Small intestine (tissue), 16 donors: ENCODE measurements at places on chromosomes 7 and 10. TPM values are rescaled to one million over a fixed set of nuclear protein-coding genes. Genes with fewer than 3 reads are reported as not detected.
A peak's percentile ranks its signal among the peaks of the same experiment; 100 is the strongest.

The ST8SIA6 gene
- polyA plus RNA-seq, result 0.15 TPM

The RBP3 gene
- polyA plus RNA-seq, result not detected

The RAPGEF5 gene
- 8.7 TPM for polyA plus RNA-seq

The SYCE1 gene
- polyA plus RNA-seq, result 0.24 TPM

The NUPR2 gene
- 2.1 TPM for polyA plus RNA-seq

The LRRC18 gene
- polyA plus RNA-seq, result 0.03 TPM

The LAMB4 gene
- polyA plus RNA-seq, result 3.5 TPM

The OR2A1 gene
- 0.46 TPM for polyA plus RNA-seq

The EXOC6 gene
- polyA plus RNA-seq, result 17.5 TPM

The PTPRN2 gene
- polyA plus RNA-seq, result 11.7 TPM

The PAPOLB gene
- polyA plus RNA-seq, result not detected

The MDH2 gene
- polyA plus RNA-seq, result 169 TPM

The SPAM1 gene
- polyA plus RNA-seq, result 0.45 TPM

The C10orf105 gene
- 0.06 TPM for polyA plus RNA-seq

The ZNF680 gene
- 1.8 TPM for polyA plus RNA-seq

The AUTS2 gene
- polyA plus RNA-seq, result 18.4 TPM

GRCh38 chr10:28942012-28942411, 264.7 kb downstream of the BAMBI start:
- no peaks in the 10 kb centered on the region for H3K36me3 ChIP-seq
- no peak overlapping the region for H3K27ac ChIP-seq
- DNase-seq, result no peak
- no peaks in the 10 kb centered on the region for H3K27me3 ChIP-seq
- no peak overlapping the region for H3K4me3 ChIP-seq

GRCh38 chr7:85823396-85824080, 636.7 kb upstream of the SEMA3D start:
- no peaks in the 10 kb centered on the region for H3K36me3 ChIP-seq
- no peaks in the 10 kb centered on the region for H3K27me3 ChIP-seq
- DNase-seq, result no peak
- H3K4me1 ChIP-seq, result no peaks in the 10 kb centered on the region
- no peak overlapping the region for H3K27ac ChIP-seq

DNA sequence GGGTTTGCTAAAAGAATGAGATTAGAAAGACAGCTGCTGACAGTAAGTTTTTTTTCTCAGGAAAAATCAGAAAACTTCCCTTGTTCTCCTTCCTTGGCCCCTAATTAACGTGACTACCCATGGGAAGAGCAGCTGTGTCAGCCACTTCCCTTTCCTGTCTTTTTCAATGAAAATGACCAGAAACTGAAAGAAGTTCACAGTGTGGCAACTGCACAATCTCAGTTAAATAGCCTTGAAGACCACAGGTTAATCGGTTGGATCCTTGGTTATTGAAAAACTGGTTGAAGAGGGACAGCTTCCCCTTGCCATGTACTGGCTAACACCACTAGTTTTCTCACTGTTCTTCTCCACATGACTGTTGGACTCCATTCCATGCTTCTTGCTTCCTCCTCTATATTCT, 148.8 kb upstream of the AGR3 start:
- H3K27me3 ChIP-seq, result no peaks in the 10 kb centered on the region
- no peaks in the 10 kb centered on the region for H3K4me1 ChIP-seq
- DNase-seq, result no peak
- H3K27ac ChIP-seq, result no peak overlapping the region
- H3K4me3 ChIP-seq, result no peak overlapping the region

- H3K27ac ChIP-seq, result no peak overlapping the region
- H3K36me3 ChIP-seq, result no peaks in the 10 kb centered on the region
- H3K4me3 ChIP-seq, result no peak overlapping the region
- H3K27me3 ChIP-seq, result no peaks in the 10 kb centered on the region
- DNase-seq, result peak; percentile 77
These were observed 37.0 kb downstream of the RPA3 start for GRCh38 chr7:7681191-7681935.

- no peak overlapping the region for H3K4me3 ChIP-seq
- peaks cover 2% of the 10 kb centered on the region for H3K4me1 ChIP-seq
- H3K27ac ChIP-seq, result no peak overlapping the region
- no peaks in the 10 kb centered on the region for H3K27me3 ChIP-seq
These were observed 60.2 kb upstream of the MYL10 start for GRCh38 chr7:101688995-101689907.

DNA sequence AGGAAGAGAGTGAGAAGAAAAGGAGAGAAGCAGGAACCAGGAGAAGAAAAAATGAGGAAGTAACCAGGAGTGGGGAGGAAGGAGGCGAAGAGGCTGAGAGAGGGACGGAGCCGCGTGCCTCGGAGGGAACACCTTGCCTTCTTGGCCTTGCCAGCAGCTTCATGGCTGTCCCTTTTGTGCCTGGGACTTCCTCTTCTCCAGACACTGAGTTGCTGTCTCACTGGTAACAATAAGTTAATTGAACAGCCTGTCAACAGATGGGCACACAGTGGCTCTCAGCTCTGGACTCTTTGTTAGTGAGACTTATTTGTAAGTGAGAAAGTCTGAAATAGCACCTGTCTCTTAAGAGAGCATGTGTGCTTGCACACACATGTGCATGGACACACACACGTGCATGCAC, 83.2 kb downstream of the GATA3 start:
- H3K27me3 ChIP-seq, result no peaks in the 10 kb centered on the region
- no peak overlapping the region for H3K27ac ChIP-seq
- H3K4me3 ChIP-seq, result no peak overlapping the region
- no peak for DNase-seq
- no peaks in the 10 kb centered on the region for H3K4me1 ChIP-seq

- peaks cover 12% of the 10 kb centered on the region for H3K4me1 ChIP-seq
- peaks cover 53% of the 10 kb centered on the region for H3K36me3 ChIP-seq
- peak; percentile 57 for DNase-seq
- H3K27ac ChIP-seq, result peak overlapping the region; percentile 15
- H3K4me3 ChIP-seq, result no peak overlapping the region
These were observed 28.1 kb downstream of the XPNPEP1 start for GRCh38 chr10:109895095-109895818.

DNA sequence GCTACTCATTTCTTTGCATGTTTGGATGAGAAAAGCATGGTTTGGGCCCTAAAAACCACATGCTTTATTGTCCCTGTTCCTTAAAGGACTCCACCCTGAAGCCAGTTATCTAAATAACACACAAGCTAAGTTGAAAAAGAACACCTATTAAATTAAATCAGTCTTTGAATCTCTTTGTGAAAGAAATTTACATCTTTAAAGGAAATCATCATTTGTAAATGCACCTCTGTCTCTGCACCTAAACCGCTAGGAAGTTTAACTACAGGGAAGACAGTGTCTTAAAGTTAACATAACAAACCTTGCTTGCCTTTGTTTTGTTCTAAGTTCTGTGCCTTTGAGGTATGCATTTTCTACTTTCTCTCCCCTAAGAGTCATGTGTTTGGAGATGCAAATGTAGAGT, 52.6 kb downstream of the HTR7 start:
- H3K36me3 ChIP-seq, result no peaks in the 10 kb centered on the region
- H3K27me3 ChIP-seq, result no peaks in the 10 kb centered on the region
- H3K27ac ChIP-seq, result no peak overlapping the region
- no peaks in the 10 kb centered on the region for H3K4me1 ChIP-seq
- no peak for DNase-seq

DNA sequence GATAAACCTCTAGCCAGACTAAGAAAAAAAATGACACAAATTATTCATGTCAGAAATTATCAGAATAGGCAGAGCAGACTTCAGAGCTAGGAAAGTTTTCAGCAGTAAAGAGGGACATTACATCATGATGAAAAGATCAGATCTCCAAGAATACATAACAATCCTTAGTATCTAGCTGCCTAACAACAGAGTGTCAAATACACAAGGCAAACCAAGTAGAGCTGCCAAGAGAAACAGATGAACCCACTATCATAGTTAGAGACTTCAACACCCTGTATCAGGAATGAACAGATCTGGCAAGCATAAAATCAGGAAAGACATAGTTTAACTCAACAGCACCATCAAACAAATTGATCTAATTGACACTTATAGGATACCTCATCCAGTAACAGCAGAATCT, 92.3 kb downstream of the NKX6-2 start:
- DNase-seq, result no peak
- H3K4me3 ChIP-seq, result no peak overlapping the region
- H3K27ac ChIP-seq, result no peak overlapping the region
- H3K4me1 ChIP-seq, result no peaks in the 10 kb centered on the region
- no peaks in the 10 kb centered on the region for H3K27me3 ChIP-seq

DNA sequence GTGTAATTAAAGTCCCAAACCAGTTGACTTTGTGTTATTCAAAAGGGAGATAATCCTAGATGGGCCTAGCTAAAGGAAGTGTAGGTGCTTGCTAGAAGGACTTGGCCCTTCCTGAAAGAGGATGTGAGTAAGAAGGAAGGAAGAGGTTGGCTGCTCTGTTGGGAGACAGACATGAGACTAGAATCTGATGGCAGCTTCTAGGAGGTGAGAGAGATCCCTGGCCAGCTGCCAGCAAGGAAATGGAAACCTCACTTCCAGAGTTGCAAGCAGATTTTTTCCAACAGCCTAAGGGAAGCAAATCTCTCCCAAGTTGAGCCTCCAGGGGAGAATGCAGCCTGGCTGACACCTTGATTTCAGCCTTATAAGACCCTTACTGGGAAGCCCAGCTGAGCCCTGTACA, 368.4 kb upstream of the ZMIZ1 start:
- no peaks in the 10 kb centered on the region for H3K36me3 ChIP-seq
- H3K4me1 ChIP-seq, result no peaks in the 10 kb centered on the region
- peak; percentile 51 for DNase-seq
- no peaks in the 10 kb centered on the region for H3K27me3 ChIP-seq
- no peak overlapping the region for H3K4me3 ChIP-seq
- no peak overlapping the region for H3K27ac ChIP-seq

- no peak for DNase-seq
- no peaks in the 10 kb centered on the region for H3K36me3 ChIP-seq
- H3K27ac ChIP-seq, result no peak overlapping the region
- H3K4me3 ChIP-seq, result no peak overlapping the region
These were observed 45.9 kb upstream of the ATP6V0A4 start for GRCh38 chr7:138843632-138844580.

DNA sequence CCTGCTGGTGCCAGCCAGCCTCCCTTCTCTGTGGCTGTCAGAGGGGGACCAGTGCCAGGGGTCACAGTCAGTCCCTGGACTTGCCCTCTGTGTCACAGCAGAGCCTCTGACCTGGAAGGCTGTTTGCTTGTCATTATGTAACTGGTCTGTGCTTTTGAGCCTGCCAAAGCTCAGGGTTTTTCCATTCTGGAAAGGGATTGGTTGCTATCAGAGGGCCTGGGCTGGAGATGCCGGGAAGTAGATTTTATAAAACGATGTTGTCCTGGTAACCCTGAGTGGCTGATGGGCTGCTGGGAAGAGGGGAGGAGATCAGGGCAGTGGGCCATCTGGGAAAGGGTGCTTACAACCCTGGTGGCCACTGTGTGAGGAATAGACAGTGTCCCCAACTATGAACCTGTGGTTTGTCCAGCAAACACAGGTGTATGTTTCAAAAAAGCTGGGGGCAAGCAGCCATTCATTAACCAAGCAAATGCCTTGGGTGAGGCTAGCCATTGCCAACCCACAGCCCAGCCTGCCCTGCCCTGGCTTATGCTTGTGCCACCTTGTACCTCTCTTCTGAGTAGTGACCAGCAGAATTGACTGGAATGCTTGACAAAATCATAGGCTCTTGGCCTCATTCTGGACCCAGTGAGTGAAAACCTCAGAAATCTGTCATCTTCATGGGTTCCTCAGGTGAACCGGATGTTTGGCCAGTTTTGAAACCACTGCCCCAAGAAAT, 21.6 kb downstream of the SFTPD start:
- H3K27ac ChIP-seq, result no peak overlapping the region
- no peak overlapping the region for H3K4me3 ChIP-seq
- DNase-seq, result no peak
- H3K27me3 ChIP-seq, result peaks cover 26% of the 10 kb centered on the region

GRCh38 chr7:2237109-2237602, 4.4 kb upstream of the MAD1L1 start:
- no peak for DNase-seq
- H3K4me3 ChIP-seq, result no peak overlapping the region
- H3K4me1 ChIP-seq, result no peaks in the 10 kb centered on the region

GRCh38 chr10:81575036-81575435, 300.0 kb upstream of the NRG3 start:
- H3K4me1 ChIP-seq, result no peaks in the 10 kb centered on the region
- H3K27me3 ChIP-seq, result no peaks in the 10 kb centered on the region
- no peaks in the 10 kb centered on the region for H3K36me3 ChIP-seq
- no peak overlapping the region for H3K4me3 ChIP-seq
- DNase-seq, result no peak

GRCh38 chr7:24587853-24588252, 14.6 kb downstream of the PALS2 start:
- H3K36me3 ChIP-seq, result no peaks in the 10 kb centered on the region
- no peak overlapping the region for H3K27ac ChIP-seq
- DNase-seq, result peak; percentile 13
- no peaks in the 10 kb centered on the region for H3K27me3 ChIP-seq
- no peak overlapping the region for H3K4me3 ChIP-seq

GRCh38 chr7:148204639-148205304, 385.8 kb upstream of the C7orf33 start:
- H3K27me3 ChIP-seq, result no peaks in the 10 kb centered on the region
- DNase-seq, result no peak
- H3K36me3 ChIP-seq, result no peaks in the 10 kb centered on the region
- no peak overlapping the region for H3K27ac ChIP-seq

- no peaks in the 10 kb centered on the region for H3K36me3 ChIP-seq
- H3K27ac ChIP-seq, result no peak overlapping the region
- no peaks in the 10 kb centered on the region for H3K4me1 ChIP-seq
- no peak overlapping the region for H3K4me3 ChIP-seq
These were observed 538.9 kb downstream of the AUTS2 start for GRCh38 chr7:70137126-70137525.

DNA sequence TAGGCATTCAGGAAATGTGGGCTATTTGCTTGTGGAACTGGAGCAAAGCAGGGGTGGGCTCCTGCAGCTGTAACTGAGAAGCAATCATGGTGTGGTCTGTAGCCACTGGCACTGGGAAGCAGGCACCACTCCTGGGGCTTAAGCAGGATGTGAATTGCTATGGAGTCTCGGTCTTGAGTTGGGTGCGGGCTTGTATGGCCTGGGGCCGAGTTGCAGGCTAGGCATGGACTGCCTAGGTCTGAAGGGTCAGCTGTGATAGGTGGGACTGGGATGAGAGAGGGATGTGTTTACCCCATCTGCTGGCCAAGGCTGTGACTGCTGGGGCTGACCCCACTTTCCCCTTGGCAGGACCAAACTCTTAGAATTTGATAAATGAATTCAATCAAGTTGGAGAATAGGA, 43.0 kb downstream of the ADCY1 start:
- H3K36me3 ChIP-seq, result no peaks in the 10 kb centered on the region
- no peak overlapping the region for H3K4me3 ChIP-seq
- no peaks in the 10 kb centered on the region for H3K4me1 ChIP-seq
- no peak for DNase-seq
- H3K27ac ChIP-seq, result no peak overlapping the region

DNA sequence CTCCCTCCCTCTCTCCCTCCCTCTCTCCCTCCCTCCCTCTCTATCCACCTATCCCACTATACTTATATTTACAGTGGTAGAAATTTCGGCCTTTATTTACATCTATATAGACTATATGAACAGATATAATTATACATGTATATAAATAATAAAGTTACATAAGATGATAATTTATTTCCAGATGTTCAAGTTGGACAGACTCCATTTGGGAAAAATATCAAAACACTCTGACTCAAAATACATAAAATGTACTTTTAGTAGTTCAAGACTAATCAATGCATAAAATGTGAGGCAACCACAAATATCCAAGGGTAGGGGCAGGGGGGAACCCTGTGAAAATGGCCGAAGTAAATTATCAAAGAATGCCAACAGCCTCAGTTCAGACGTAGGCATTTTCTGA, 203.0 kb downstream of the FANK1 start:
- H3K4me3 ChIP-seq, result no peak overlapping the region
- no peaks in the 10 kb centered on the region for H3K36me3 ChIP-seq
- no peak for DNase-seq
- H3K27me3 ChIP-seq, result no peaks in the 10 kb centered on the region
